ENCODE measurements at places on chromosomes 4 and X. TPM values are rescaled to one million over a fixed set of nuclear protein-coding genes. Genes with fewer than 3 reads are reported as not detected.
A peak's percentile ranks its signal among the peaks of the same experiment; 100 is the strongest.

The RTL5 gene
- 0.21 TPM for total RNA-seq

The AGTR2 gene
- total RNA-seq = not detected

The DCAF4L1 gene
- 0.21 TPM for total RNA-seq

The CA5B gene
- 5.9 TPM for total RNA-seq

The ETDA gene
- not detected for total RNA-seq

DNA sequence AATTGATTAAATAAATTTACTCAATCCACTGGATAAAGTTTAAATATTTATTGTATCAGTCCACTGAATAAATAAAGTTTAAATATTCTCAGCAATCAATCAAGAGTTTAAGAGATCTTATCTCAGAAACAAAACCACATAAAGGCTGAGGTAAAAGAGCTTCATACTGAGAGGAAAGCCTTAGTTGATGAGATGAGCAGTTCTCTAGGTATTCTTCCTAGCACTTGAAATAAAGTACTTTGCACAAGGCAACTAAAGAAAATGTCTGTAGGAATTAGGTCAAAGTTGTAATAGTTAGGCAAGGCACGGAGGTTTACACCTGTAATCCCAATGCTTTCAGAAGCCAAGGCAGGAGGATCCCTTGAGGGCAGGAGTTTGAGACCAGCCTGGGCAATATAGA lies 63.5 kb downstream of the UCHL1 start:
- no peaks in the 10 kb centered on the region for H3K4me1 ChIP-seq
- no peak for DNase-seq
- no peaks in the 10 kb centered on the region for H3K27me3 ChIP-seq
- H3K27ac ChIP-seq = no peak overlapping the region

- no peak overlapping the region for H3K4me3 ChIP-seq
- H3K27me3 ChIP-seq = peaks cover 3% of the 10 kb centered on the region
- H3K4me1 ChIP-seq = no peaks in the 10 kb centered on the region
- H3K36me3 ChIP-seq = no peaks in the 10 kb centered on the region
- no peak for DNase-seq
- H3K27ac ChIP-seq = no peak overlapping the region
These were observed 30.9 kb downstream of the RNF212 start for GRCh38 chr4:1082215-1083182.

- H3K4me1 ChIP-seq = peaks cover 34% of the 10 kb centered on the region
- peak; percentile 71 for DNase-seq
- H3K27ac ChIP-seq = peak overlapping the region; percentile 50
- peak overlapping the region; percentile 51 for H3K4me3 ChIP-seq
These were observed 50.0 kb downstream of the CCNI start for GRCh38 chr4:77025643-77026321.

DNA sequence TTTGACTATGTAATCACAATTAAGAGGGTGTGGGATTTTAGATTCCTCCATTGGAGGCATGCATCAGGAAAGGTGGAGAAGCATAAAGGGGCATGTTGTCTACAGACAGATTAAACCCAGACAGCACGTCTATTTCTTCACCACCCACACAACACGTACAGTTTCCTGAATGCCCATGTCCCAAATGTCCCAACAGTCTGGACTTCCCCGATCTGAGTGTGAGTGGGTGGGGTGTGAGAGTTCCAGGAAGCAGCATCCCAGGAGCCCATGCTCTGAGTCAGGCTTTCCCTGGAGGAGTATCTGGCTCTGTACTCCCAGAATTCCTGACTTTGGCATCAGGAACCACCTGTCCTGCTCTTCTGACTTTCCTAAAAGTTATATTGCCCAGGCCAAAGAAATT lies 30.8 kb upstream of the NDP start:
- H3K36me3 ChIP-seq = no peaks in the 10 kb centered on the region
- DNase-seq = no peak
- H3K27me3 ChIP-seq = no peaks in the 10 kb centered on the region

GRCh38 chr4:73589887-73590801 lies 30.1 kb downstream of the RASSF6 start:
- H3K36me3 ChIP-seq = no peaks in the 10 kb centered on the region
- H3K27me3 ChIP-seq = no peaks in the 10 kb centered on the region
- no peak overlapping the region for H3K4me3 ChIP-seq
- H3K4me1 ChIP-seq = no peaks in the 10 kb centered on the region

GRCh38 chrX:50629774-50630173 lies 159.1 kb upstream of the DGKK start:
- no peak overlapping the region for H3K27ac ChIP-seq
- DNase-seq = no peak
- no peaks in the 10 kb centered on the region for H3K36me3 ChIP-seq
- H3K27me3 ChIP-seq = no peaks in the 10 kb centered on the region
- H3K4me3 ChIP-seq = no peak overlapping the region
- no peaks in the 10 kb centered on the region for H3K4me1 ChIP-seq

DNA sequence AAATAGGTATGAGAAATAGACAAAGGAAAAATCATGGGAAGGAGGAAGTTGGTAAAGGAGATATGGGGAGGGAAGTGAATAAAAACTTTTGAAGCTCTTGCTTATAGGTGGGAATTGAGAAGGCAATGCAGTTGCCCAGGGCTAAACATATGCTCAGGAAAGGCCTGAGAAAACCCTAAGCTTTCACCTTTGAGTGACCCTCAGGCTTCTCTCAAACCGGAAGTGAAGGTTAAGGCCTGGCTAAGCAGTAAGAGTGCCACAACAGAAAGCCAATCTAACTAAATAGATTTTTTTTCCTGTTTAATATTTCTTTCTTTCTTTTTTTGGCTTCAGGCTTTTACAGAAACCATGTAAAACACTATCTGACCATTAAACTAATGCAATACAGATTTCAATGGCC lies 69.5 kb upstream of the GABRA3 start:
- H3K36me3 ChIP-seq = no peaks in the 10 kb centered on the region
- no peaks in the 10 kb centered on the region for H3K27me3 ChIP-seq
- no peak overlapping the region for H3K27ac ChIP-seq
- no peaks in the 10 kb centered on the region for H3K4me1 ChIP-seq
- H3K4me3 ChIP-seq = no peak overlapping the region
- no peak for DNase-seq

DNA sequence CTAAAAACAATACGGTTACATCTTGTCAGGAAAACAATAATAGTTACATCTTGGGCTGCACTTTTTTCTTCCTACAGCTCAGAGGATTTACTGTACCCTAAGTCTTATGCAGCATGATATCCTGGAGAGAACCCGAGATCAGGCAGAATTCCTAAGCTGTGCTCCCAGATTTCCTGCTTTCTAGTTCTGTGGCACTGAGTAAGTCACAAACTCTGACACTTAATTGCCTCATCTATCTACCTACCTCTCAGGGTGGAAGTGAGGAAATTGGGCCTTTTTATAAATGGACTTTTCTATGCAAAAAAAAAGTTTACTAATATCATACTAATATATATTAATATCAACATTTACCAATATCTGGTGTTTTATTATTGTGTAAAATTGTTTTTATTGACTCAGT lies 438.5 kb downstream of the INPP4B start:
- no peaks in the 10 kb centered on the region for H3K27me3 ChIP-seq
- peak overlapping the region; percentile 100 for H3K27ac ChIP-seq
- peak overlapping the region; percentile 95 for H3K4me3 ChIP-seq
- DNase-seq = peak; percentile 61
- peaks cover 40% of the 10 kb centered on the region for H3K4me1 ChIP-seq
- peaks cover 4% of the 10 kb centered on the region for H3K36me3 ChIP-seq

DNA sequence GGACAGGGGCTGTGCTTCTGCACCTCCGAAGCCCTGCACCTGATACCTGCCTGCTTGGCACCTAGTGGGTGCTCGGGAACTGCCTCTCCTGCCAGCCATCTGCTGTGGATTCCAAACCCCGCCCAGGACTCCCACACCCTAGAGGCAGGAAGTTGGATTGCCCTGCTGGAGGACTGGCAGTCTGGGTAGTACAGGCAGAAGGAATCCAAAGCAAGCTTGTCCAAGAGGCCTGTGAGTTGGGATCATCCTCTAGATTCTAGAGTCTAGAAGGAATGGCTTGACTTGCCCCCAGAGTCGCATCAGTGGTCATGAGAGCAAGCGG lies 64.6 kb upstream of the MTM1 start:
- no peak for DNase-seq
- peaks cover 9% of the 10 kb centered on the region for H3K4me1 ChIP-seq
- no peak overlapping the region for H3K27ac ChIP-seq
- no peaks in the 10 kb centered on the region for H3K27me3 ChIP-seq
- H3K36me3 ChIP-seq = peaks cover 3% of the 10 kb centered on the region

GRCh38 chrX:77450996-77451395 lies 3.8 kb downstream of the FGF16 start:
- H3K4me1 ChIP-seq = peaks cover 6% of the 10 kb centered on the region
- no peak for DNase-seq
- H3K27me3 ChIP-seq = peaks cover 17% of the 10 kb centered on the region
- no peaks in the 10 kb centered on the region for H3K36me3 ChIP-seq
- H3K4me3 ChIP-seq = no peak overlapping the region

Measured in activated CD4-positive, alpha-beta T cell treated with anti-CD3 and anti-CD28 coated beads, Interleukin-2, amount 10 ng/mL, durations not matched to agents 24 days and 14 days (primary cell).